ENCODE measurements at places on chromosomes 3 and 15.

DNA sequence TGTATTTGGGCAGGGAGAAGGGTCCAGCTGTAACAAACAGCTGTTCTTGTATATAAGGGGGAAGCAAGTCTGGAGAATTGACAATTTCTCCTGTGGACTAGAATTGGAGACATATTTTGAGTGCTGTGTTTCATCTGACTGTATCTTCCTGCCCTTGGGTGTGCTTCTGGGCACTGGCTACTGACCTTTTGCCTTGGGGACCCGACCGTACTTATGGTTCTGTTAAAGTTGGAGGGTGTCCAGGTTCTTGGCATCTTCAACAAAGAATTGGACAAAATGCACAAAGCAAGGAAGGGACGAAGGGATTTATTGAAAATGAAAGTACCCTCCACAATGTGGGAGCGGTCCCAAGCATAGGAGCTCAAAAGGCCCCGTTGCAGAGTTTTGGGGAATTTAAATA is 31.0 kb downstream of the MAP2K1 start:
- DNase-seq, result no peak

DNA sequence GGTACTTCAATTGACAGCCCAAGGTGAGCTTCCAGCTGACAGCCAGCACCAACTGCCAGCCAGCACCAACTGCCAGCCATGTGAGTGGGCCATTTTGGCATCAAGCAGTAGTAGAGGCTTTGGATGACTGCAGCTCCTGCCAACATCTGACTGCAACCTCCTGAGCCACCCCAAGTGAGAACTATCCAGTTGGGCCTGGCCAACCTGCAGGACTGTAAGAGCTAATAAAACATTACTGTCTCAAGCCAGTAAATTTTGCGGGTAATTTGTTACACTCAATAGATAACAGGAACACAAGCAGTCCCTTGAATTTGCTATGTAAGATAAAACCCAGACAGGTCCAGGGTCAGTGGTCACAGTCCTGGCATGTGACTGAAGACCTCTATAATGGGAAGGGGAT is 29.7 kb downstream of the EPHB1 start:
- DNase-seq, result no peak

GRCh38 chr3:129348734-129349133 is 70.1 kb downstream of the HMCES start:
- DNase-seq, result no peak

DNA sequence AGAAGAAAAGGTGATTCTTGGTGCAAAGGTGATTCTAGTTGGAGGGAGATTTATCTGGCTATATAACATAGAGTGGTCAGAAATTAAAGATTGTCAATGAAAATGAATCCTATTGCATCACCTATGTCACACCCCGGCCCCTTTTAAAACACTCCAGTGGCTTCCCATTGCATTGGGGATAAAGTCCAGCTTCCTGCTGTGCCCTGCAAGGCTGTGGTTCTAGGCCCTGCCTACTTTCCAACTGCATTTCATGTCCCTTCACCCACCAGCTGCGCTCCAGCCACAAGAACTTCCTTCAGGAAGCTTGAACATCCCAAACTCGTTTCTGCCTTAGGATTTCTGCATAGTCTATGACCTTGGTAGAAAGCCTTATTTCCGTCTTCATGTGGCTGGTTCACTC is 118.7 kb upstream of the UMPS start:
- DNase-seq, result no peak

GRCh38 chr3:90010341-90010740 is 902.9 kb downstream of the EPHA3 start:
- DNase-seq, result peak; percentile 71

GRCh38 chr15:42494998-42495360 is 455 bp upstream of the SNAP23 start:
- DNase-seq, result peak; percentile 81

- no peak for DNase-seq
These were observed 413.7 kb downstream of the PDCD6IP start for GRCh38 chr3:34212175-34212574.

DNA sequence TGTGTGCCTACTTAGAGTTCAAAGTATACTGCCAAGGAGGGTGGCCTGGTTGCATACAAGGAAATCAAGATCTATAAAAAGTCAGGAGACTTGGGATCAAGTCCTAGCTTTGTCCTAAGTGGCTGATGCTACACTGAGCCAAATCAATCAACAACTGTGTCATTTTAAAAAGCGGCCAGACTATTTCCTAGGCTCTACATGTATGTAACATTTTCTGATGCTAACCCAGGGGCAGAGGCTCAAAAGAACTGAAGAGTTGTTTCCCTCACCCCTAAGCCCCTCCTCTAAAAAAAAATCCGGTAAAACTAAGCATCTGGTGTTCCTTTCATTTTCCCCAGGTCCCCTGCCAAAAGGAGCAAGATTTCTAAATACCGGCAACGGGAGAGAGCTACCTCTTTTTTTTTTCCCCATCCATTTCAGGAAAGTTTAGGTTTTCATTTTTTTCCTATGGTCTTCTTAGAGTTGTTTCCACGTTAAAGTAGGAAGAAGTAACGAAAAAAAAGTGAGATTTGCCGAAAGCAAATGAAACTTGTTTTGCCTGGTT is 18.8 kb upstream of the CHD2 start:
- no peak for DNase-seq

GRCh38 chr15:88267720-88268119 is 11.2 kb upstream of the NTRK3 start:
- DNase-seq, result no peak

GRCh38 chr15:26864664-26865191 is 2.1 kb upstream of the GABRA5 start:
- DNase-seq, result peak; percentile 7

- peak; percentile 71 for DNase-seq
These were observed 593.4 kb upstream of the TGFBR2 start for GRCh38 chr3:30012941-30013543.

- no peak for DNase-seq
These were observed 498.4 kb upstream of the ALCAM start for GRCh38 chr3:104868291-104868690.

DNA sequence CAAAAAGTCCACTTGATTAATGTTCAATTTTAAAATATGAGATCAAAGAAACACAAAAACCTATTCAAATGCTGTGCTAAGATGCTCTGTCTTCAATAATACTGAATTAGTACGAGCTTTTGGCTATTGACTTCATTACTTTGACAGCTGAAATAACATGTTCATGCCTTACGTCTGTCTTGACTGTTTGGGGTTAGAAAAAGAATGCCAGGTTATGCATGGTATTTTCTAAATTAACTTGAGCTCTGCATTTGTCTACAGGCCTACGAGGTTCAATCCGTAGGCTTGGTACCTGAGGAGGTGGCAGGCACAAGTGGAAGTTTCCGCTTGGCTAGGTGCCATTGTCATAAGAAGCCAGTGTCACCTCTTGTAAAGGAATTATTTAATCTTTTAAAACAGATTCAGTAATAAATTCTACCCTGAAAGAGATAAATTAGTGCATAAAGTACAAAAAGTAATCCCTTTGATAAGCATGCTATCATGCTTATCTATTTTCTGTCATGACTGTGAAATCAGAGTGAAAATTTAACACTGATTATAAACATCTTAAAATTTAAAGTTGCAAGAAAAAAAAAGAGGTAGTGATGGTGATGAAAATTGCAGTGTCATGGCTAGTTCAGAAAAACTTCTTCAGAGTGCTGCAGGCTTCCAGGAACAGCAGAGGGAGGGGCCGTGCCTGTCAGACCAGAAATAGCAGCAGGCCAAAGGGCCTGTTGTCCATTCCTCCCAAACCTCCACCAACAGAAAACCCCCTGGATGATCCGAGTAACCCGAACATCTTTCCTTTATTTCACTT is 115.7 kb downstream of the ARRDC4 start:
- peak; percentile 0 for DNase-seq

DNA sequence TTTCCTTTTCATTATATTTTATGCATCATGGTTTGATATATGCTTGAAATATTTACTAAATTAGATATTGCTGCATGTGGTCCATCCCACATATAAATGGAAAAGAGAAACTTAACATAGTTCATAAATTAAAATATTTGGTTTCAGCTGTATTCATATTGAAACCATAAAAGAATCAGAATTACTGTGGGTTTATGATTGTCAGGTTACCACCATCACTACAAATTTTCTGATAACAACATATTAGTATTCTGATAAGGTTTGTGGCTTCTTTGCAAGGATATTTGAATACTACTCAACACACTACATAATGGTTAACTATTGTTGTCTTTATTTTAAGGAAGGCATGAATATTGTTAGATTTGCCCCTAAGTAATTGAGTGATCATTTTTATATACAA is 235.5 kb downstream of the UBE2E2 start:
- DNase-seq, result no peak

- DNase-seq, result peak; percentile 42
These were observed 45.0 kb downstream of the THBS1 start for GRCh38 chr15:39625856-39626255.

GRCh38 chr15:46322753-46323152 is 687.9 kb downstream of the SQOR start:
- DNase-seq, result no peak

- DNase-seq, result peak; percentile 44
These were observed 15.4 kb upstream of the RFC4 start for GRCh38 chr3:186821429-186822387.

- DNase-seq, result no peak
These were observed 156.0 kb downstream of the RPLP1 start for GRCh38 chr15:69608661-69609060.

- no peak for DNase-seq
These were observed 147.2 kb downstream of the CADPS start for GRCh38 chr3:62727981-62728380.

GRCh38 chr3:165903885-165904630 is 66.8 kb upstream of the BCHE start:
- DNase-seq, result peak; percentile 64

DNA sequence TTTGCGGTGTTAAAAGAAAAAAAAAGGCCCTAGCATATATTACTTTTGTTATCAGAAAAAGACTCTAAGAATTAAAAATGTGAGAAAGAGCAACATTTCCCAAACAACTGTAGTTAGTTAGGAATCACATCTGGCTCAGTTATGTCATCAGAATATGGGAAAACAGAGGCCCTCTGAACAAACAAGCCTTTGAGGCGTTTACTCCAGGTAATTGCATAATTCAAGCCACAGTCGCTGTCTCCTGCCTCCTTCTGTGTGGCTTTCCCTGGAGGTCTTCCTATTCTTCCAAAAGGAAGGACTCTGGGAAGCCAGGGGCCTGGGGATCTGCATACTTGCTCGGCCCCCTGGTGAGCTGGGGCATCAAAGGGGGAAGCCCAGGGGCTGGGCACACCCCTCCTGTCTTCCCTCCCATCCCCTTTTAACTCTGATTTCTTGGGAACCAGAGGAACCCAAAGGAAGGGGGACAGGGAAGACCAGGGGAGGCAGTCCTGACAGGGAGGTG is 3.7 kb upstream of the FAM107A start:
- no peak for DNase-seq

DNA sequence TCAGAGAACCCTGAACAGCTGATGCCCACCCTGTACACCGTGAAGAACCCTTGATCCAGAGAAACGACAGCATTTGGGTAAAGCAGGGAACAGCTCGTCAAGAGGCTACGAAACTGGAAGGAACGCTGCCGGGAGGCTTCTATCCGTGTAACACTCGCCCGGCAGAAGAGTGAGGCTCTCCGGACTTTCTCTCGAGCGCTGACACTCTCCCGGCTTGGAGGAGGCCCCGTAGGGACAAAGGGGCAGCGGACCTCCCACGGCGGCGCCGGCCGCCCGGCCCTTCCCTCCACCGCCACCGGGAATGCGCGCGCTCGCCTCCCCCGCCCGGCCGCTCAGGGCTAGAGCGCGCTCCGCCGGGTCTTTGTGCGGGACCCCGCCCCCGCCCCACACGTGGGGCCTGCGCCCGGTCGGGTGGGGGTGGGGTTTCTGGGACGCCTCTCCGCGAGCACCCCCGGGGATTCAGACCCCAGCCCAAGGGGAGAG is 1.7 kb downstream of the HYAL2 start:
- DNase-seq, result peak; percentile 61

GRCh38 chr3:145752576-145752975 is 408.4 kb downstream of the PLOD2 start:
- no peak for DNase-seq

- DNase-seq, result no peak
These were observed 1460.1 kb downstream of the OTOL1 start for GRCh38 chr3:162956711-162957110.

- DNase-seq, result peak; percentile 90
These were observed 17.6 kb downstream of the TKT start for GRCh38 chr3:53238051-53238850.

- no peak for DNase-seq
These were observed 960.1 kb downstream of the FHIT start for GRCh38 chr3:60291115-60291514.

- DNase-seq, result no peak
These were observed 41.8 kb downstream of the IQCB1 start for GRCh38 chr3:121793078-121793477.

DNA sequence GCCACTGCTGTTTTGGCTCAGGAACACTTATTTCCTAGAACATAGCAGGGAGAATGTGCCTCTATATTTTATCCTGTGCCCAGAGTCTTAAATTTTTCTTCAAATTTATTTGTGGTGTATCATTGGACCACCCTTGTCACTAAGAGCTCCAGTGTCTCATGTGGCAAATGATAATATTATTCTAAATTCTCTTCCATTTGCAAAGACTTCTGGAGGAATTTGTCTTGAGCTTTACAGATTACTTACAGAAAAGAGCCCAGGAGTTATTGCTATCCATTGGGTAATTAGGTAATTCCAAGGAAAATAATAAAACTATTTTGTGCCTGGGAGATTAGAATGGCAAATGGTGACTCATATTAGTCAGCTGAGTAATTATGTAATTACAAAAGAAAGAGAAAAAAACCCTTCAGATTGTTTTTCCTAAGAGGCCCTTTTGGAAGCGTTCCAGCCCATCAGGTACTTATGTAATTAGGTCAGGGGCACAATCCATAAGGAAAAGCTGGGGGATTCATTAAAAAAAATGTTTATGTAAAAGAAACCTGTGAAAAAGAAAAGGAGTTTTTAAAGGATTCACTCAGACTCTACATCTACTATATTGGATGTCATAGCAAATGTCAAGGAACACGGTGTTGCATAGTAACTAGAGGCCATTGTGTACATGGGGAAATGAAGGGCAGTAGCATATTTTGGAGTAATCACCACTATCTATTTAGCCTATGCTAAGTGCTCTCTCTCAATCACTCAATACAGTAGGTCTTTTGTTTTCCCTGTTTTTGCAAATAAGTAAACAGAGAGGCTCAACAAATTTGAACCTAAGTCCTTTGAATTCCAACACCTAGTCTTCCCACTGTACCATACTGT is 380.9 kb upstream of the RARB start:
- DNase-seq, result peak; percentile 3

GRCh38 chr15:90201944-90202375 is 830 bp downstream of the SEMA4B start:
- peak; percentile 35 for DNase-seq

DNA sequence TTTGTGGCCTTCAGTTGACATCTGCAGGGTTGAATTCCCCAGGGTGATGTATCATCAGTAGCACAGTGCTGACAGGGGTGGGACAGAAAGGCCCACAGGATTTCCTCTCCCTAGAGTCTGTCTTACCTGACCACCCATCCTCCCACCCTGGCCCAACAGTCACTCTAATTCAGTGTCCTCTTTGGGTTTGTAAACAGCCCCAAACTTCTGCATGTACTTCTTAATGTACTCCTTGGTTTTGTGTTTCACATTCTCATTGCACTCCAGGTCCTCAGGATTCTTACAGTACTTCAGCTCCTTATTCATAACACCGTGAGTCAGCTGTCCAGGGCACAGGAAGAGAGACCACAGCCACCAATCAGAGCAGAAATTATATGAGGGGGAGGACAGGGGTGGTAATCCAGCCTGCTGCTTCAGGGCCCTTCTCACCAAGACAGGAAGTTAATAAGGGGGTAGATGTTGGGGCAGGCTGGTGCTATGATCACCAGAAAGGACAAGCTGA is 37.5 kb downstream of the NBEAL2 start:
- DNase-seq, result peak; percentile 95

GRCh38 chr15:64067564-64068030 is 21.3 kb upstream of the DAPK2 start:
- DNase-seq, result peak; percentile 45

Data from amniotic epithelial cell (primary cell).